ENCODE measurements at places on chromosomes 11 and 22.

- no peak for DNase-seq
Measured at GRCh38 chr22:29352778-29353177, 35.6 kb downstream of the AP1B1 start.

- no peak for DNase-seq
Measured at GRCh38 chr22:50171319-50171964, 911 bp downstream of the PANX2 start.

DNA sequence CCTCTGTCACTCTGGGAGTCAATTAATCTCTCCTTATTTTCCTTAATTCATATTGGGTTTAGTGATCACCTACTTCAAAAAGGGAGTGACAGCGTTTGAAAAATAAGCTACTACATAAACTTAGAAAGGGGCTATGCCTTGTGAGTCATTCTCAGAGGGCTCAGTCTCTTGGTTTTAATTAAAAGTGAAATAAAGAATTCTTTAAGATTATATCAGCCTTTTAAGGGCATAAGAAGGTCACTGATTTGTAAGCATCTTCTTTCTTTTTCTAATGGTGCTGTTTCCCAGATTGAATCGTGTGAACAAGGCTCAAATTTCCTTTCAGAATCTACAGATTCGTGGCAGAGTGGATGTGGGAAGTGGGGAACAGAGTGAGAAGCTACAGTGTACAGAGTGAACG, 636.2 kb upstream of the CCDC90B start:
- DNase-seq, result no peak

DNA sequence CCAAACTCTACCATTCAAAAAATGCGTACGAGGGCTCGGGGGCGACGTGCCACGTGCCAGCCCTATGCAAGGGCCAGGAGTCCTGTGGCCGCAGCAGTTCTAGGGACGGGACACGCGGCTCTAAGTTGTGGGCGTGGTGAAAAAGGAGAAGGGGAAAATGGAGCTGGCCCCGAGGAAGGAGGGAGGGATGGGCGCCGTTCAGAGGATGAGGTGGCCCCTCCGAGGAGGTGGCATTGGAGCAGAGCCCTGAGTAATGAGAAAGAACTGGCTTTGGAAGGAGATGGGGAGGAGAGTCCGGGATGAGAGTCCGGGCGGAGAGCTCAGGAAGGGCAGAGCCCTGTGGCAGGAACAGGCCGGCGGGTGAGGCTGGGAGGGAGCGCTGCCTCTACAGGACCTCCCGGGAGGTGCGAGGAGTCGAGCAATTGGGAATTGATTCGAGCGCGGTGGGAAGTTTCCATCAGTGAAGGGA, 21.0 kb downstream of the OTUB1 start:
- no peak for DNase-seq

DNA sequence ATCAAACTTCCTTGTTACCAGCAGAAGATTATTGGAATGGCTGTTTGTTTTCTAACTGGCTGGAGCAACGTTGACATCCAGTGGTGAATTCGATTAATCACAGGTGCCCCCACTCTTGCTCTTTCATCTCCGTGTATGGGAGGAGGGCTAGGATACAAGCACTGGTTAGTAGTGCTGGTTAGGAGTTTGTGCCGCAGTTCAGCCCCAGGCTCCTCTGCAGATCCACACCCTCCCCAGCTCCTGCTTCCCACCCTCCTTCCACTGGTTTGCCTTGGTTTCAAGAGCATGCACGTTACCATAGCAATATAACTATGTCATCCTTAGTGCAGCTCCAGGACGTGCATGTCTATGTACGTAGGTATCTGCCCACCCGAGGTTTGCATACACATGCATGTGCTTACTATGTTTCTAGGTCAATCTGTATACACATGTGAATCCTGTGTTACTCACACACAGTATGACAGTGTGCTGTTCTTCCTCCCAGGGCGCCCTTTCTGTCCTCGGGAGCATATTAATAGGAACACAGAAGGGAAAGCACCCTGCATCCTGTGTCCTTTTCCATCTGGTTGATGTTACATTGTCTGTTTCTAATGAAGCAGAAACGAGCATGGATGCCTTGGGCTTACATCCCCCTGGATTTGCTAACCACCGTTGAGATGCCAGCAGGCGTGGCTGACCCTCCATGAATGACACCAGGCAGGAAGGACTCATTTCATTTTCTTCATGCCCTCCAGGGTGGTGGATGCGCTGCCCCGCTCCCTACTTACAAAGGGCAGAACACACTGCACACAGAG, 539.3 kb downstream of the OPCML start:
- DNase-seq, result no peak
